ENCODE measurements at places on chromosomes 5 and 9.

GRCh38 chr9:4691795-4692194, 12.4 kb downstream of the CDC37L1 start:
- no peak for DNase-seq

DNA sequence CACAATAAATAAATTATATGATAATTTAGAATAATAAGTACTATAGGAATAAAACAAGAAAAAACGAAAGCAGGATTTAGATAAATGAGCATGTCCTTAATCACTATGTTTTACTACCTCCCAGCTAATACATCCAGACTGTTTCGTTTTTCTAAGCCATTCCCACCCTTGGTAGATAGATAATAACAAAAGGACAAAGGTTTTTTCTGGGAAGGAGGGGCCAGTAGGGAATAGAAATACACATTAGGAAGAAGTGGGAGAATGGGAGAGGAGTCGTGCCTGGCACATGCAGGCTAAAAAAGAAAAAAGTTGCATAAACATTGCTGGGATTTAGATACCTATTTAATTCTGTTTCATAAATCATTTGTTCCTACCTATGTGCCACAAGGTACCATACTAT, 97.1 kb downstream of the MTX3 start:
- DNase-seq, result no peak

GRCh38 chr5:67858471-67859031, 357.0 kb upstream of the PIK3R1 start:
- no peak for DNase-seq

- no peak for DNase-seq
These were observed 744 bp downstream of the OTULIN start for GRCh38 chr5:14665101-14665822.

DNA sequence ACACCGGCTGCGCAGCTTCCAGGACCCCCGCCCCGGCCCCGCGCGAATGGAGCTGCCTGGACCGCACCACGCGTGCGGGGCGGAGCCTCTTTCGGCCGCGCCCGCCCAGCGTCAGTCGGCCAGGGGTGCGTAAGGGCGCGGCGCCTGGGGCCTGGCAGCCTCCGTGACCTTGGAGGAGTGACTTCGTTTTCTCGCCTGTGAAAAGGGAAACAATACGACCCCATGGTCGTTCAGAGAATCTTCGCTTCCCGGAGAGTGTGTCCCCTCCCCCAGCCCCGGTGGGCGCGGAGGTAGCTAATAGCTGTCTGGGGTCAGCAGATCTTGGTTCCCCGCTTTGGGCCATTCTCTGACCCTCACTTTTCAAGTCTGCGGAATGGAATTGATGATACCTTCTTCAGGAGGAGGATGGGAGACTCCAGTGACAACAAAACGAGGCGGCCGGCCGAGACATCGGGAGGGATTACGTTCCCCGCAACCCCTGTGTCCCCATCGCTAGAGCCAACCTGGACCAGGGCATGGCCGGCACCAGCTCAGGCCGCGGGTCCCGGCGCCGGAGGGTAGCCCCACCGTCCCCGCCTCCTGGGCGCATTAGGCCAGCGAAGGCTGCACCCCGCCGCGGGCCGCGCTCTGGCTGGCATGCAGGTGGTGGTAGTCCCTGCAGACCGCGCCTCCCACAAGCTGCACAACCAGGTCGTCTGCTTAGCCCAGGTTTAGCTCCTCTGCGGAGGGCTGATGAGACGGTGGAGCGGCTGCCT, 5.5 kb upstream of the CDHR2 start:
- DNase-seq, result peak; percentile 41

DNA sequence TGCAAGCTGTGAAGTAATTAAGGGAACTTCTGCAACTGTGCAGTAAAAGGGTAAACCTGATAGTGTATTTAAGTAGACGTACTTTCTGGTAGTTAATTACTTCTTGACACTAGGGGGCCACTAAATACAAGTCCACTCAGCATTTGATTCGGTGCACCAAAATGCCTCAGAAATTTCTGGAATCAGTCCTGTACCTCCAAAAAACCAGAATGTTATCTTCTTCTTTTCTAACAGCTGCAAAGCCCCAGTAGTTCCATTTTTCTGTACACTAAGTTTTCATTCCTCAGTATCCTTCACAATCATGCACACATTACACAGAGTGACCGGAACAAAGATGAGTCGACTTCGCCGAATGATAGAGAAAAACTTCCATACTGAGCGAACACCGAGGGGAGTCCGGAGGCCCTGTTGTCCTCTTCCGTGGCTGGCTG, 484 bp downstream of the GFM2 start:
- peak; percentile 50 for DNase-seq

DNA sequence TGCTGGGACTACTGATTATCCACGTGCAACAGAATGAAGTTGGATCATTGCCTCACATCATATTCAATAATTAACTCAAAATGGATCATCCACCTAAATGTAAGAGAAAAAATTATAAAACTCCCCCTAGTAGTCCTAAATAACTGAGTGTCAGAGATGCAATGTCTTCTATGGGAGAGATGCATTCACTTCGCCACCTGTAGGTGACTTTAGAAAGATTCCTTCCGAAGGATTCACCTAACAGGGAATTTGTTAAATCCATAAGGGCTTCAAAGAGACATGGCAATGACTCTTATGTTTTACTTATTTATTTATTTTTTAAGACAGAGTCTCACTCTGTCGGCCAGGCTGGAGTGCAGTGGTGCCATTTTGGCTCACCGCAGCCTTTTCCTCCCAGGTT, 526.0 kb downstream of the MTRR start:
- no peak for DNase-seq

- DNase-seq, result no peak
These were observed 16.1 kb upstream of the RAB14 start for GRCh38 chr9:121217609-121218292.

GRCh38 chr5:123364441-123365155, 58.6 kb downstream of the CEP120 start:
- DNase-seq, result no peak
